ENCODE measurements at places on chromosomes 1 and 21.

GRCh38 chr1:15206418-15207030 is 40.5 kb upstream of the FHAD1 start:
- no peak for DNase-seq

DNA sequence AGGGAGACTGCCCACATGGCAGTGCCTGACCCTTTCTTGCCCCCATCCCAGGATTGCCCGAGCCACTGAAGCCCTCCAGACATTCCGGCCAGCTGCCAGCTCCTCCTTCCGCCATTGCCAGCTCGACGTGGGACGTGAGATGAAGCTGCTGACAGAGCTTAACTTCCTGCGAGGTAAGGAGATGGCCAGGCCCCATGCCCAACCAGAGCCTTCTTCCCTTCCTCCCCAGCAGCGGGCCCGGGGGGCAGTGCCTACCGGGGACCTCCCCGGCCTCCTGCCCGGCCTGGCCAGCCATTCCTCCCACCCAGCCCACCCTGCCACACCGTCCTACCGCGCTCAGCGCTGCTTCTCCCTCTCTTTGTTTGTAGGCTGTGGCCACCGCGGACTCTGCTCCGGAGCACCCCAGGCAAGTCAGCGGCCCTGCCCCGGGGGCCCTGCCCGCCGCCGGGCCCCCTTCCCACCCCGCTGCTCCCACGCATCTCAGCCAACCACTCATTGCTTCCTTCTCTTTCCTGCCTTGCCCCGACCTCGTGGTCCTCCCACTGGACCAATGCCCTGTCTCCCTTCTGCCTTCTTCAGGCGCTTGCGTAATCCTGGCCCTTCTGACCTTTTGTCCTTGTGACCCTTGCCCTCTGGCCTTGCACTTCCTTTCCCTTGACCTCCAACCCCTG is 4.9 kb downstream of the TRIM46 start:
- DNase-seq = no peak

GRCh38 chr1:89877756-89878155 is 56.9 kb downstream of the LRRC8D start:
- DNase-seq = no peak

- DNase-seq = peak; percentile 23
These were observed 15.3 kb upstream of the RNF187 start for GRCh38 chr1:228471762-228472398.

DNA sequence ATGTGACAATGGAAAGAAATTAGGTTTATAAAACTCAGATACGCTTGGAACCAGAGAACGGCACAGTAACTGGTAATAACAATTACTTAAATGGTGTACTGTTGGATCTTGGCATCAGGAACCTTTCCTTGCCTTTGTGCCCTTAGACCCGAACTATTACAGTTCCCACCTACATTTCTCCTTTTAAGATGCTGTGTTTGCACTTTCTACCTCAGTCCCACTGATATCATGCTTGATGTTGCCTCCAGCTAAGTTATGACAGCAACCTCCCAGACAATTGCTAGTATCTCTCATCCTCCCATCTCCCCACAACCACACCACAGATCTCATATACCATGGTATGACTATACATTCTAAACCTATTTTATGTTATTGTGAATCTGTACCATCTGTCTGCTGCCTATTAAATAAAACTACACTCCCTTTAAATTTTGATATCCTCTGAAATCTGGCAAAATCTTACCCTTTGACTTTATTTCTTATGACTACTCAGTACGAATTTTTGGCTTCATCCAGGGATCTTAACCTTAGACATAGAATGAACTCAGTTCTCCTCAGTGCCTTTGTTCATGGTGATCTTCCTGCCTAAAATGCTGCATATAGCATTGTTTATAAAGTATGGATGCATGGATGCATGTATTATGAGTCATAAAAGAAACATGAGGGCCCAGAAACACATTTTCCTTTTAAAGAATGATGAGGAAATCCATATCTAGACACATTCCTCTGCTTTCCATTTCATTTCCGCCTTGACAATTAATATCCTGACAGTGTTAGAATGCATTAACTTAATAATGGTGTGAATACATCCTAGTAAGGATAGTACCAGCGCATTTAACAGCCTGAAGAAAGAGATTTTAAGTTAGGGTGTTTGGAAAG is 64.1 kb downstream of the LRRC8D start:
- no peak for DNase-seq

DNA sequence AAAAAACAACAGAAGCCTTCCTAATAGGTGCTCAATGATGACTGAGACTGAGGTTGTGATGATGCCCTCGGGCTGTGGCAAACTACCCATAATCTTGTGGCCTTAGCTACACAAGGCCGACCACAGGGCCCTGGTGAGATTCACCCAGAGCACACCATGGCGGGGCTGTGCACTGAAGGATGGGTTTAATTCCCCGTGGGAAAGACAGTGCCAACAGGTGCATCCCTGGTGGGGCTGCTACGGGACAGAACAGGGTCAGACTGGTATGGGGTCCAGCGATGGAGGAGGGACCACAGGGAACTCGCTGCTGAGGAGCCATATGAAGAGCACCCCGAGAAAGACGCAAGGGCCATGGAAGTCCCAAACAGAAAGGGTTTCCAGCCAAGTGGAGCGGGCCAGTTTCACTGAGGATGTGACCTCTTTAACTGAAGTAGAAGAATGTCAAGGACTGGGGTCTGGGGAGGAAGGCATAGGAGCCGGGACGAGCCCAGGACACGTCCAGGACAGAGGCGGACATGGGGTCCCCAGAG is 21.3 kb downstream of the PRDM15 start:
- no peak for DNase-seq

GRCh38 chr1:181392613-181393220 is 90.6 kb upstream of the CACNA1E start:
- no peak for DNase-seq

DNA sequence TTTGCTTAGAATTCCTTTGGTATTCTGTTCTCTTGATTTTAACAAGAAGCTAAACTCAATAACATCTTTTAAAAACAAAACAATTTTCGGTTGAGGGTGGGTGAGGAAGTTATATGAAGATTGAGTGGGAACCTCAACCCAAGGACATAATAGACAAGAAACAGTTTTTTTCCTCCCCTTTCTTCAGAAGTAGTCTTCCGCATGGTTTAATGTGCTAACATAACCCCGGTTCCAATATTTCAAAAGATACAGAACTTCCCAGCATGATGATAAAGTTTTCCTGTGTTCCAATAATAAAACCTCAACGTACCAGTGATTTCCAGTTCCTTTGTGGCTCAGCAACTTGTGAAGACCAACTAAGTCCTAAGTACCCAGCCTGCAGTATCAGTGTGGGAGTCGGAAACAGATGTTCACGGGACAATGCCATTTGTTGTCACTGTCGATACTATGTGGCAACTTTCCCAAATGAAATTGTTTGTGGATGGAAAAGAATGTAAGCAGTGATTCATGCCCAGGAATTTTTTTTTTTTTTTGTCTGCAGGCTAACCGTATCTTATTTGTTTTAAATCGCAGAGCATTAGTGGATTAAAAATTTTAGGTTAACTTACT is 48.5 kb downstream of the NR5A2 start:
- DNase-seq = no peak

DNA sequence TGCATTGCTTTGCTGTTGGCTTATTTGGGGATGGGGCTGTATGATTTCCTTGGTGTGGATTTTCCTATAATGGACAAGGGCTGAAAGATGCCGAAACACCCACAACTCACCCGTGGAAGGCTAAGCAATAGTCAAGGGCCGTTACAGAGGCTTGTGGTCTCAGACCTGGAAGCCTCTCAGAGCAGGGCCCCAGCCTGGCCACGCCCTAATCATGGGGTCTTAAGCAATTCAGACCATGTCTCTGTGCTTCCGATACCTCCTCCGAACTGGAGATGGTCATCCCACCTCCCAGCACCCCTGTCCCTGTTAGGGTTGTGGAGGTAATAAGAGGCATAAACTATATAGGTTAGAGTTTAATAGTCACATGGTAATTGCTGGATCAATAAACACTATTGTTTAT is 3.4 kb downstream of the ABCG1 start:
- no peak for DNase-seq

- no peak for DNase-seq
These were observed 19.5 kb downstream of the ACTN2 start for GRCh38 chr1:236705771-236706170.

- DNase-seq = no peak
These were observed 29.2 kb upstream of the PDXK start for GRCh38 chr21:43689556-43690337.

DNA sequence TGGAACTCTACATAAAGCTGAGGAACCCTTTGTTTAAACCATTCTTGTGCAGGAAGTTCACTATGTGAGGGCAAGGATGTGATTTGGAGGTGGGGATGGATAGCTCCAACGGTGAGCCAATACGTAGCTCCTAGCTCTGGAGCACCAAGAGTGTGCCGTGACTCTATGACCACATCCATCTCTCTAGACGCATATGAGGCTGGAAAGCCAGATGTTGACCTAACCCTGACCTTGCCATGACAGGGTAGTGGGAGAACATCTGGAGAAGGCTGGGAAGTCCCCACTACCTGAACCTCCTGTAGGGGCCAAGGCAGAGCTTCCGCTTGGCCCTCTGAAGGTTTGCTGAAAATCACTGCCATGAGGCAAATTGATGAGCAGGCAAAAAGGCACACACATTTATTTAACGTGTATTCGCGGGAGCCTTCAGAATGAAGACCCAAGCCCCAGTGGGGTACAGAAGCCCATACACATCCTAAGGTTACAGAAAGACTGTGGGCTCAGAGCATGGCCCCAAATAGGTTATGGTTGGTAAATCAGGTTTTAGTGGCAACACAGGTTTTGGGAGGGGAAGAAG is 43.4 kb downstream of the EIF2D start:
- DNase-seq = no peak

- no peak for DNase-seq
These were observed 24.9 kb upstream of the ATP1B1 start for GRCh38 chr1:169081503-169082123.

Measured in CD4-positive, alpha-beta T cell treated with Interleukin-6 at 100 ng/mL for 8 hours (primary cell).